Activated T-helper 2 cell treated with anti-CD3 and anti-CD28 coated beads, Interferon-gamma antibody, Interleukin-2, Interleukin-4, amounts not matched to agents 10 μg/mL and 5 μg/mL and 100 μg/mL, durations not matched to agents 14 hours and 24 hours and 36 hours (primary cell): ENCODE measurements at places on chromosomes 11 and 22. TPM values are rescaled to one million over a fixed set of nuclear protein-coding genes. Genes with fewer than 3 reads are reported as not detected.

Gene ACRV1
- not detected in 2 replicates for total RNA-seq

DNA sequence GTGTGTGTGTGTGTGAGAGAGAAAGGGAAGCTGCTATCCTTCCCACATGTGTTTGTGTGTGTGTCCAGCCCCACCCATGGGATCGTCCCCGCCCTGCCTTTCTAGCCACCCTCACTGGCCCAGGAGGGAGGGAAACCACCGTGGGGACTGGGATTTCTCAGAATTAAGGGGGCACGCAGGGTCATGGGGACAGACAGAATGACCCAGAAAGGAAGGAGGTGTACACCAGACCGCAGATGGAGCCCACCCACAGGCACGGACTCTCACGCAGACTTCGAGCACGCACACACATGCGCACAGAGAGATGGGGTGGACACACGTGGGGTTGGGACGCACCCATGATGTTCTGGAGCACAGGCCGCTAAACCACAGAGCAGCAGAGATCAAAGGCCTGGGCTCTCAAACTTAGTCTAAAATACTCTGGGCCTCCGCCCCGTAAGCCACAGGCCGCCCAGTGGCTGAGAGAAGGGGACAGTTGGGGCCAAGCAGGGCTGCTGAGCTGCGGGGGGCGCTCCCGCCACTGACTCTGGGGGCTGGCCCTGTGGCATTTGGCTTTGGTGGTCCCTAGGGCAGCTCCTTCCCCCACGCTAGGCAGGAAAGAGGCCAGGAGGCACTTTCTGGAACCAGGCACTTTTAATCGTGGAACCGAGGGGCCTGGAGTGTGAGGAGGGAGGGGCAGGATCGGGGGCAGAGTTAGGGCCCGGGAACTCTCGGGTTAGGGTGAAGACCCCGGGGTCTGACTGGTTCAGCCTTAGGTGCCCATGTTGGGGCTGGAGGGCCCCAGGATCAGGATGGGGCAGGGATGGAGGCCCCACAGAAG is 1.5 kb downstream of the IFITM5 start:
- no peak for DNase-seq

GRCh38 chr11:67584205-67584880 is 731 bp downstream of the GSTP1 start:
- peak; percentile 33 for DNase-seq

DNA sequence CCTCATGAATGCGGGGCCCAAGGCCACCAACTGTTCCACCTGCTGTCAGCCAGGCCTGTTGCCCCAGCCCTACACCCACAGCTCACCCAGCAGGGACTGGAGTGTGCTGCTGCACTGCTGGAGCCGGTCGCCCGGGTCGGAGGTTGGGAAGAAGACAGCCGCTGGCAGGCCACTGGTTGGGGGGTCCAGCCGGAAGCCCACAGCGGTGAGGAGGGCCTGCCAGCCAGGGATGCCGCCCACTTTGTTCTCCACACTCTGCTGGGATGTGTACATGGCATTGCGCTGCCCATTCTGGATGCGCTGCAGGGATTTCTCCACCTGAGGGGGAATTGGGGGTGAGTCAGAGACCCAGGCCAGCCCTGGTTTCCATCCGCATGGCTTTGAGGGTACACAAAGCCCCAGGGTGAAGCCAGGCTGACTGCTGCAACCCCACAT is 74.2 kb upstream of the PITPNB start:
- no peak for DNase-seq

DNA sequence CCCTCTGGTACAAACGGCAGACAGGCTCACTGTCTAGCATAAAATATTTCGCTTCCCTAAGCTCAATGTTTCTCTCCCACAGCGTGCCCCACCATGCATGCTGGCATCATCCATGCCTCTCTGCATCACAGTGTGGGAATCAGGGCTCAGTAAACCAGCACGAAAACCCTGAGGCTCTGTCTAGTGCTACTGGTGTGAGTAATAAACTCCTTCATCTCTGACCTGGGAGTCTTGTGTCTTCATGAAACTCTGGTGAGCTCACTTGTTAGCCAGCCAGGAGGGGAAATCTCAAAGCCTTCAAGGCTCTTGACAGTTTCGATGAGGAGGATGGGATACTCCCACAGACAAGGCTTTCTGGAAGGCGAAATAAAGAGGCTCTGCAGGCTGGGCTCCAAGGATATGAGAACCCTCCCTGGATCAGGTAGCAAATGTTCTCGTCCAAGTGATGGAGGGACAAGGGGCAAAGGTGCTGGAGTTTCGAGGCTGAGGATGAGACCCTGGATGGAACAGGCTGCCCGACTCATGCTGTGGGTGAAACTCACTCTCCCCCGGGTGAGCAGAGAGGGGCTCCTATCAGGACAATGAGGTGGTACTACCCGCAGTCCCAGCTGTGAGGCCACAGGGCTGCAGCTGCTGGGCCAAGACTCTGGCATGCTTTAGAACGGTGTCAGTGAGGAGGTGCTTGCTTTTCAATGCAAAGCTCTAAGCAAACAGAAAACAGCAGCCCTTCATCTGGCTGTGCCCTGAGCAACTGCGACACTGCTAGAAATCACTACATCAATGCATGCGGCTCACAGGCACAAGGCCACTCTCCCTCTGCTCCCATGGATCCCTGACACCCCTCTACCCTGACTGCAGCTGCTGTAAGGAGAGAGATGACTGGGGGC is 69.3 kb downstream of the SHANK2 start:
- no peak for DNase-seq

DNA sequence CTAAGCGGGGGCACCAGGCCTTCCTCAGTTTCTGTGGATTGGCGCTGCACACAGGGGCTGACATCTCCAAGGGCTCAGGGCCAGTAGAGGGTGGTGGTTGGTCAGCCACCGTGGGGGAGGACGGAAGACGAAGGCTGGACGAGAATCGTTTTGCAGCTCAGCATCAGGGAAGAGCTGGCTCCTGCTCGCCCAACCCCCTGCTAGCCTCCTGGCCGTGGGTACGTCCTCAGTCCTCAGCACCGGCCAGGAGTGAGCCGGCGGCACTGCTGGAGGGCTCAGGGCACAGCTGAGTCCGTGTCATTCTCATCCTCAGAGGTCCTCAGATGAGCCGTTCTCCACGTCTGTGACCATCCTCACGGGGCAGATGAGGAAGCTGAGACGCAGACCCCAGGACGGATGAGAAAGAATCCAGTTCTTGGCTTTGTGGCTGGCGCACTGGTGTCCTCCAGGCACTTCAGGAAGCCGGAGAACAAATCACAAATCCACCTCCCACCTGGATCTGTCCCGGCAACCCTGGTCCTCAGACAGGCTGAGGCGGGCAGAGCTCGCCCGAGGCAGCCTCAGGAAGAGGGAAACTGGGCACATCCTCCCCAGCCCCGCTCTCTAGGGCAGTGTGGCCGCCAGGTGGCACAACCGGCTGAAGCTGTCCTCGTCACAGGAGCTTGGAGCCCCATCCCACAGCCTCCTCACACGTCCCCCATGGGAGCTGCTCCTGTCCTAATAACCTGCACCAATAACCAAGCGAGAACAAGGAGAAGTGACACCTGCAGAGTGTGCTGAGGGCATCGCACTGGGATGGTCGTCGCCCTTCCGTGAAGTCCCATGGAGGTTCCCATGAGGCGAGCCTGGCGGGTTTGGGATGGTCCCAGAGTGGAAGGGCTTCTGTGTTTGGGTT is 393.7 kb downstream of the BRD1 start:
- no peak for DNase-seq
